ENCODE measurements at places on chromosomes 2 and 18. TPM values are rescaled to one million over a fixed set of nuclear protein-coding genes. Genes with fewer than 3 reads are reported as not detected.

SMCHD1 gene
- 59.8 TPM for total RNA-seq

DYTN gene
- total RNA-seq = not detected

ACMSD gene
- not detected for total RNA-seq

KIF1A gene
- total RNA-seq = 49.4 TPM

CD226 gene
- total RNA-seq = 0.84 TPM

PSMA8 gene
- total RNA-seq = not detected

- no peaks in the 10 kb centered on the region for H3K4me1 ChIP-seq
- no peak for DNase-seq
- peak overlapping the region; percentile 39 for H3K27ac ChIP-seq
- H3K36me3 ChIP-seq = no peaks in the 10 kb centered on the region
- H3K27me3 ChIP-seq = no peaks in the 10 kb centered on the region
- H3K4me3 ChIP-seq = no peak overlapping the region
Measured at GRCh38 chr18:28854964-28855363, 678.0 kb upstream of the CDH2 start.

DNA sequence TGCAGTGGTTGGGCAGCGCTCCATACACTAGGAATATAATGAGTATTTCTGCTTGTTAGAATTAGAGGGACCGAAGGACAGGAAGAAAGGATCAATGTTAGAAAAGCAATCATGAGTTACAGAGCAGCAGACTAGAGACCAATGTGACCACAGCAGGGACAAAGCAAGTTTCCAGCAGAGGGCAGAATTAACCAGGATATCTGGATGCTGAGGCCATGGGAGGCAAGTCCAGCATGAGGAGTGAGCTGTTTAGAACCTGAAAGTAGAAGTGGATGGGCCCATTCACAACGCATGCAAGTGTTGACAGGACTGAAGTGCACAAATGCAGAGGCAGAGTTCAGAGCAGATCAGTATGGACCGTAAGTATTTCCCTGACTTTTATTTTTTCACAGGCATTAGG is 910.4 kb upstream of the GYPC start:
- no peak overlapping the region for H3K4me3 ChIP-seq
- no peaks in the 10 kb centered on the region for H3K27me3 ChIP-seq
- DNase-seq = no peak
- H3K27ac ChIP-seq = no peak overlapping the region
- no peaks in the 10 kb centered on the region for H3K36me3 ChIP-seq

DNA sequence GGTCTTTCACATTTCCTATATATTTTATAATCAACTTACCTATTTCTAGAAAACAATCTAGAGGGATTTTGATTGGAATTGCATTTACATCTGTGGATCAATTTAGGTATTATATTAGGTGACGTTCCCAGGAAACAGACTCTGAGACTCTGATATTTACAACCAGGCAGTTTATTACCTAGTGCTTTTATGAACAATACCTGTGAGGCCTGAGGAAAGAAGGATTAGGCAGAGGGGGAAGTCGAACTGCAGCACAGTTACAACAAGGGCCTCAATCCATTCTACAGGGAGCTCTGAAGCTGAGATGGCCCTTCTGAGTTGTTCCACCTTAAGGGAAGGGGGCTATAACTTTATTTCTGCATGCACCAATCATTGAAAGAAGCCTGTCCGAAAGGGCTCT is 206.9 kb downstream of the MYO1B start:
- H3K4me1 ChIP-seq = no peaks in the 10 kb centered on the region
- no peaks in the 10 kb centered on the region for H3K27me3 ChIP-seq
- H3K27ac ChIP-seq = no peak overlapping the region
- no peak for DNase-seq
- no peaks in the 10 kb centered on the region for H3K36me3 ChIP-seq
- H3K4me3 ChIP-seq = no peak overlapping the region

- H3K27me3 ChIP-seq = no peaks in the 10 kb centered on the region
- H3K4me3 ChIP-seq = no peak overlapping the region
- H3K36me3 ChIP-seq = no peaks in the 10 kb centered on the region
- DNase-seq = no peak
- no peaks in the 10 kb centered on the region for H3K4me1 ChIP-seq
Measured at GRCh38 chr18:75728621-75729020, 301.1 kb upstream of the SMIM21 start.

DNA sequence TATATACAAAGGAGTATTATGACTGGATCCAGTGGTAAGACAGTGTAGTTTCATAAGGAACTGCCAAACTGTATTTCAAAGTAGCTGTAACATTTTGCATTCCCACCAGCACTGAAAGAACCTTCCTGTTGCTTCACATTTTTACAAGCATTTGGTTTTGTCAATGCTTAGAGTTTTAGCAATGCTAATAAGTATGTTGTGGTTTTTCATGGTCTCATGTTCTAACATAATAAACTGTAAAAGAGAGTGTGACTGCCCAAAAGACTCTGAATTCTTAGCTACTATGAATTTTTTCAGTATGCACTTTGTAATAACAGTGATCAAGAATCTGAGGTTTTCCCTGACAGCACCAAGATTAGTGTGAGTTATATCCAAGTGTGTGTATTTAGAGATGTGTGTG is 604.2 kb downstream of the XIRP2 start:
- no peak overlapping the region for H3K4me3 ChIP-seq
- no peaks in the 10 kb centered on the region for H3K27me3 ChIP-seq
- no peak for DNase-seq
- peaks cover 4% of the 10 kb centered on the region for H3K4me1 ChIP-seq
- H3K27ac ChIP-seq = no peak overlapping the region
- no peaks in the 10 kb centered on the region for H3K36me3 ChIP-seq

Data from tibial nerve (tissue), 4 donors.